ENCODE measurements at places on chromosomes 12 and 14.

DNA sequence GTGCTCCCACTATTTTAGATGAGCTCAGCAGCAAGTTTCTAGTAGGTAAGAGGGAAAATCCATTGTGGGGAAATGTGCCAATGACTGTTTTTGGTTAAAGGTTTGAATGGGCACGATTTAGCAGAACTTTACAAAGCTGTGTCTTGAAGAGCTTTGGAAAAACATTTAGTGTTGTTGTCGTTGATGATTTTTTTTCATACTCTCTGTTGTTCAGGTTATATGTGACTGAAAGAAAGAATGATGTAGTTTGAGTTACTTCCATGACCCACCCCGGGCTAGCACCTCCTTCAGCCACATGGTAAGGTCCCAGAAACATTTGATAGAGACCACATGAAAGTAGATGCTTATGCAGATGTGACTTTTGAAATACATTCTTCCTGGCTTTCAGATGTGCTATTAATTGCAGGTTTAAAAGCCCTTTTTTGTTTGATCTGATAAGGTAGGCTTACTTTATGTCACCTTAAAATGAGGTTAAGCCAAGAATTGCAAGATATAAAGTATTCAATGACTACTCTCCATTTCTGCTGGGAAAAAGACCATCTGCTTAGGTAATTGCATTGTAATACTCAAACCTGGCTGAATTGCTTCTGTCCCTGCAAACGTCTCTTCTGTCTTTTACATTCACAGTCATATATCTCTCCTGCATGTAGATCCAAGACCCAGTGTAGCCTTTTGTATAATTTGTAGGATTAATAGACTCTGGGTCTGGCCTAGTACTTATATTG lies 250.6 kb downstream of the RGS6 start:
- no peak for DNase-seq

- no peak for DNase-seq
Measured at GRCh38 chr12:2844786-2845185, 10.0 kb upstream of the NRIP2 start.

- DNase-seq: no peak
Measured at GRCh38 chr12:49646871-49647654, 23.7 kb downstream of the PRPF40B start.

DNA sequence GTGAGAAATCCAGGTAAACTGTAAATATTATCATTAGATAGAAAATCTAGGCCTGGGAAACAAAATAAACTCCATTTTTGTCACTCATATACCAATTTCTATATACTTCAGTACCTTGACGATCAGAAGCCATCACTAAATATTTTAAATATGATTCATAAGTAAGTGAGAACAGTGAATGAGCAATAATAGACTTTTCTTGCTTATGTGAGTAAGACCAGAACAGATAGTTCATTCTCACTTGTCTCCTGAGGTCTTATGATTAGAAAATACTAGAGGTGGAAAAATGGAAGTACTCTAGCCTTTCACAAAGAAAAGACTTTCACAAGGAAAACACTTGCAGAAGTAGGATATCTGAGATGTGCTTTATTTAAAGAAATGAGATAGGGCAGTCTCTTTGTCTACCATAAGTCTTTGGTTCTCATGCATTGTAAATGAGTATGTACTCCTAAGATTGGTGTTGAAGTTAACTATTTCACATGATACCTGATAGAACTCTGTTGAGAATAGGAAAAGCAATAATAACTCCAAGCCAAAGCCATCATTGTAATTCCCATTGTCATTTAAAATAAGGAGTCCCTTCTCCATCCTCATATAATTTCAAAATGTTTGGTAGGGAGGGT lies 10.1 kb upstream of the SMCO3 start:
- DNase-seq: no peak

GRCh38 chr12:1984759-1985158 lies 19.5 kb downstream of the DCP1B start:
- no peak for DNase-seq

DNA sequence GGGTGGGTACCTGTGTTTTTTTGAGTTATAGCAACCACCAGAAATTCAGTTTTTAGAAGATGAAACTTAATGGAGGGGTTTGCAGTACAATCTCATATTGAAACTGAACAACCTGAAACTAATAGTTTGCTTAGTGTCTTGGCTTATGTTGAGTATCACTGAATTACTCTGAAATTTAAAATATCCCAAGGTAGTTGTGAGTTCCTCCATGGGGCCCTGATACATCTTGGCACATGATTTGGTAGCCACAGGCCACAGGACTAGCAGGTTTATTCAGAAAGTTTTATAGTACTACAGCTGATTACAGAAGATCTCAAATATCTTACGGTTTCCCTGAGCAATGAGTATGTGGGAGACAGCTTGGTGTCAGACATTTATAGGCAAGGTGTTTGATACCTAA lies 10.4 kb downstream of the PTGES3 start:
- DNase-seq: no peak

GRCh38 chr14:74510223-74510931 lies 16.8 kb downstream of the ISCA2 start:
- DNase-seq: no peak

GRCh38 chr12:131897276-131897675 lies 2.9 kb downstream of the ULK1 start:
- DNase-seq: no peak
